NCI-H1105 treated with DMSO at 0.1 percent for 48 hours (cell line): ENCODE measurements at places on chromosomes 11 and 22.

DNA sequence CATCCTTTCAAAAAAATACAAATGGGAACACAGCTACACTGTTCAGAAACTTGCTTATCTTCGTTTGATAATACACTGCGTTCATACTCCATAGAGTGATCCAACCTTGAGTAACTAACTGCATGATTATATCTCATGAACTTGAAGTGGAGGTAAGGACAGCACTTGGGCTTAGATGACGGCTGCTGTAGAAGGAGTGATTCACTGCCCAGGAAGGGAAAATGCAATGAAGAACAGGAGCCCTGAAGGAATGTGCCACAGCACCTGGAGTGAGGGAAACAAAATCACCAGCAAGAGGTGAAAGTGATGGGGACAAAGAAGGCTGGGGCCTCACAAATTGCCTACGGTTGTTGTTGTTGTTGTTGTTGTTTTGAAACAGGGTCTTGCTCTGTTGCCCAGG lies 44.1 kb upstream of the SC5D start:
- no peak for DNase-seq

- peak; percentile 42 for DNase-seq
Observed at GRCh38 chr11:65918211-65919140, at the start of gene C11orf68. TSS of gene C11orf68 (minus strand) at chr11:65919062. CDS start at chr11:65919031, 31 bp downstream.

- no peak for DNase-seq
Observed at GRCh38 chr22:45552580-45553350, 50.1 kb downstream of the FBLN1 start.

DNA sequence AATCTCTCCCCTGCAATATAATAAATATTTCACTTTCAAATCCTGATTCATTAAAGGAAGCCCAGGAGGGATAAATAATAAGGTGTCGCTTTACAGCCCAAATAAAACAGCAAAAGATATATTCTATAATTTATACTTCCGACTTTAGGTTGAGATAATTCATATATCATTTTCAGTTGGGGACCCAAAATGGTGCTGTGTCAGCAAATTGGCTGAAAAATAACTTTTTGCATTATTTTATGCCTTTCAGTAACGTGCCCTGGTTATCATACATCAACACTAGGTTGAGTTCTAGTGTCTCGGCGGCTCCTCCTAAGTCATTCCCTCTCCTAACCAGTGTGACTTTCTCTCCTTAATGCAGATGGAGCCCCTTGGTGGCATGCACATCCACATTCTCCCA lies 278.2 kb downstream of the NXPE2 start:
- DNase-seq: no peak

- peak; percentile 27 for DNase-seq
Observed at GRCh38 chr22:41968601-41969000, 642 bp upstream of the SEPTIN3 start.

GRCh38 chr11:112225753-112226061 lies 521 bp upstream of the PTS start:
- DNase-seq: no peak

DNA sequence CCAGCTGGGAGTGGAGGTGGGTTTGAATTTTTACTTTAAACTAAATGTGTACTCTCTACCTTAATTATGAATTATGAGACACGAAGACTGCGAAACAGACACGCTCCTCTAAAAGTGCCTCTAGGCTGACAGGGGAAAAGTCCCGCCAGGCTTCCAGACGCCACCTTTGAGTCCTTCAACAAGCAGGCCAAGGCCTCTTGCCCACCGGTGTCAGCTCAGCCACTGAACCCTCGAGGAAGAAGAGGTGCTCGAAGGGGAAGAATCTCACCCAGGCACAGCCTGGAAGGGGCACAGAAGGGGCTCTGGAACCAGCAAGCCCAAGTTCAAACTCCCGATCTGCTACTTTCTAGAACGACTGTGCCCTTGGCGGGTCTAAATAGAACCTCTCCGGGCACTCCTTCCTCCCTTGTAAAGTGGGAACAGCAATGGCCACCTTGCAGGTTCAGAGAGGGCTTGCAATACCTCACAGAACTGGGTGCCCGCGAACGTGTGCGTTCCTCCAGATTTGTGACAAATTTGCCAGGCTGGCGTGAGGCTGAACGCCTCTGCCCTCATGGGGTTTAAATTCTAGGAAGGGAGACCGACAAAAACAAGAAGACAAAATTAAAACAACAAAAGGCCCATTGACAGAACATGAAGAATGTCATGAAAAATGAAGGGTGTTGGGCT lies 158.5 kb upstream of the GRK3 start:
- DNase-seq: no peak

- DNase-seq: no peak
Observed at GRCh38 chr22:23397008-23397612, 183.0 kb downstream of the IGLL1 start.

DNA sequence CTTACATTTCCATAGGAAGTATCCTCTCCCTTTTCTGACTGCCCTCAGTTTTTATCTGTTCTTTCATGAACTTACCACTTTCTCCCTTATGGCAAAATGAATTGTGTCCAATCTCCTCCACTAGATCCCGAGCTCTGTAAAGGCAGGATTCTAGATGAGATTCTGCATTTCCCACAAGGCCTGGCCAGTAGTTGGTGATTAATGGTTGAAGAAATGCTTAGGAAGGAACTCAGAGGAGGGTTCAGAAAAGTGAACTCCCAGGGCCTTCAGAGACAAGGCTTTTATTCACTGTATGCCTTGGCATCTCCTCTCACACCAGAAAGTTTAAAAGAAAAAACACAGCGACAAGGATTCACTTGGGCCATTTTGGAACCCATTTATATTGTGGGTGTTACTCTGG lies 66.2 kb downstream of the CCDC81 start:
- no peak for DNase-seq

DNA sequence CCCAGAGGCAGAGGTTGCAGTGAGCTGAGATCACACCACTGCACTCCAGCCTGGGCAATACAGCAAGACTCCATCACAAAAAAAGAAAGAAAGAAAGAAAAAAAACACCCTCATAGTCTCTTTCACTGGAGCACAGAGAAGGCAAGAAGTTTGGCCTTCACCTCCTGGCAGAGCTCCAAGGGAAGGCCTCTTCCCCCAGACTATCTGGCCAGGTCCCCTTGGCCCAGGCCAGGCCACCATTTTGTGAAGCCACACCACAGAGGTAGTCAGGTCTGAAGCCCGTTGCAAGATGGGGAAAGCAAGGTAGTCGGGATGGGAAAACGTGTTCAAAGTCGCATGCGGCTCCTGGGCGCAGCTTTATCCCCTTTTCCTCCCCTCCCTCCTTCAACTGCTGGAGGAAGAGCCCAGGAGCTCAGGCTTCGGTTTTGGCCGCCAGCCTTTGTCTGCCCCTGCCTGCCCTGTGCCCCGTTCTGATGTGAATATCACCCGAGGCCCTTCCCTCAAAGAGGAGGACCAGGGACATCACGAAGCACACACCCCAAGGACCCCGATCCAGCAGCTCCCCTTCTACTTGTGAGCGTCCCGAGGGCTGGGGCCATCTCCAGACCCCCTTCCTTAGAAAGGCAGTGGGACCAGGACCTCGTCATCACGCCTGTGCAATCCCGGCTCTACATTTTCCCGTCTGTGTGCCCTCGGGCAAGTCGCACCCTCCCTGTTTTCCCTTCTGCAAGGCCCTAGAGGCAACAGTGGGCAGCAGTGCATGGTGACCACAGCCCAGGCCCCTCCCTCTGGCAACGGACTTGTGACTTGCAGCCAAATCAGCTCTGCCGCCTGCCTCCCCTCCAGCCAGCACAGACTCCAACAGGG lies 17.7 kb downstream of the CABP7 start:
- no peak for DNase-seq

- no peak for DNase-seq
Observed at GRCh38 chr11:119373059-119373920, 8.2 kb downstream of the USP2 start.

- no peak for DNase-seq
Observed at GRCh38 chr11:120168108-120168959, 30.4 kb upstream of the TRIM29 start.

DNA sequence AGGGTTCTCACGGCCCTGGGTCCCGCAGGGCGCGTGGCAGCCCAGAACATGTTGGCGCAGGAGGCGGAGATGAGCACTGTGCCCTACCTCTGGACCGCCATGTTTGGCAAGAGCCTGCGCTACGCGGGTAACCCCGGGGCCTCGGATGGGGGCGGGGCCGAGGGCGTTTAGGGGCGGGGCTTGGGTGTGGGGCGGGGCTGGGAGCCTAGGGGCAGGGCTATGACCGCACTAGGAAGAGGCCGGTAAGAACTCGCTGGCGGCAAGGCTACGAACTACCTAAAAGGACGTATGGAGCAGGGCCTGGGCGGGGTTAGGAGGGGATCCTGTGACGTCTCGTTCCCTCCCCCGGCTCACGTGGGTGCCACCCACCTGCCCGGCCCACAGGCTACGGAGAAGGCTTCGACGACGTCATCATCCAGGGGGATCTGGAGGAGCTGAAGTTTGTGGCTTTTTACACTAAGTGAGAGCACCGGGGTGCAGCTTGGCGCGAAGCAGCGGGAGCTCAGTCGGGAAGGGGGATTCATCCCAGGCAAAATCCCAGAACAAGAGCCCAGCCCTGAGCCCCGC lies 2.8 kb upstream of the LZTR1 start:
- DNase-seq: no peak

- DNase-seq: no peak
Observed at GRCh38 chr11:70420008-70420464, 21.7 kb downstream of the CTTN start.

GRCh38 chr11:79276736-79277325 lies 164.0 kb downstream of the TENM4 start:
- DNase-seq: peak; percentile 14

GRCh38 chr11:63042596-63042995 lies 27.0 kb upstream of the SLC22A8 start:
- no peak for DNase-seq
